ENCODE measurements at places on chromosomes 13 and 19.
A peak's percentile ranks its signal among the peaks of the same experiment; 100 is the strongest.

DNA sequence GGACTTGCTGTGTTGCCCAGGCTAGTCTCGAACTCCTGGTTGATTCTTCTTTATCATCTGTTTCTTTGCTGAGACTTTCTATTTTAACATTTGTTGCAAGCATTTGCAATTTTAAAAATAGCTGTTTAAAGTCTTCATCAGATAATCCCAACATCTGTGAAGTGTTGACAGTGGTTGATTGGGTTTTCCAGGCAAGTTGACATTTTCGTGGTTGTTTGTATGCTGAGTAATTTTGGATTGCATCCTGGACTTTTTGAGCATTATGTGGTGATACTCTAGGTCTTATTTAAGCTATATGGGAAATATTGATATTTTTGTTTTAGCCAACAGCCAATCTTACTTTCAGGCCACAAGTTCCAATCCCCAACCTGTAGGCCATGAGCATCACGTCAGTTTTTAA lies 25.1 kb downstream of the AP1M1 start:
- no peak for DNase-seq

- DNase-seq, result no peak
Observed at GRCh38 chr13:61563645-61564044, 148.0 kb upstream of the PCDH20 start.

DNA sequence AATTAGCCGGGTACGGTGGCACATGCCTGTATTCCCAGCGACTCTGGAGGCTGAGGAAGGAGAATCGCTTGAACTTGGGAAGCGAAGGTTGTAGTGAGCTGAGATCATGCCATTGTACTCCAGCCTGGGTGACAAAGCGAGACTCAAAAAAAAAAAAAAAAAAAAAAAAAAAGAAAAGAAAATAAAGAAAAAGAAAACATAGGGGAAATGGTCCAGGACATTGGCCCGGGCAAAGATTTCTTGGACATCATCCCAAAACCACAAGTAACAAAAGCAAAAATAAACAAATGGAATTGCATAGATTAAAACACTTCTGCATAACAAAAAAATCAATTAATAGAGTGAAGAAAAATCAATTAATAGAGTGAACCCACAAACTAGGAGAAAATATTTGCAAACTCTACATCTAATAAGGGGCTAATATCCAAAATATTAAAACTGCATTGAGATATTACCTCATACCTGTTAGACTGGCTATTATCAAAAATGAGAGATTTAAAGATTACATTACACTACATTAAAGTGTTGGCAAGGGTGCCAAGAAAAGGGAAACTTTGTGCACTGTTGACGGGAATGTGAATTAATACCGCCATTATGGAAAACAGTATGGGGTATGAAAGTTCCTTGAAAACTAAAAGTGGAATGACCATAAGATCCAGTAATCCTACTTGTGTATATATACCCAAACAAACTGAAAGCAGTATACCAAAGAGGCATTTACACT lies 18.5 kb upstream of the ABCC4 start:
- DNase-seq, result no peak

DNA sequence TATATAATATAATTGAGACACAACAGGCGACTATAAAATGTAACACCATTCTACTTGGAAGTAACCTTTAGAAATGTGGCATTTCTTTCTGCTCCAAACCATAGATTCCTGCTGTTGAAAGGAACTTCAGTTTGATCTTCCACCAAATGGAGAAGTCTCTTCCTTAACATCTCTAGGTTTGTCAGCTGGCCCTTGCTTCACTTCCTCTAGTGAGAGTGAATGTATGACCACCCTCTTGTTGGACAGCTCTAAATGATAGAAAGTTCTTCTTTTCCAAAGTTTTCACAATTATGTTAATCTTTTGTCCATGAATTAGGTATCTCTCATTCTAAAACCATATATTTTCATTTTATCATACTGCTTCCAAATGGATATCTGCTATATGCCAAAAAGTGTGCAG lies 13.8 kb upstream of the COG6 start:
- DNase-seq, result no peak

GRCh38 chr13:94999871-95000270 lies 287.5 kb upstream of the SOX21 start:
- no peak for DNase-seq

GRCh38 chr13:35283856-35284255 lies 192.6 kb downstream of the MAB21L1 start:
- DNase-seq, result no peak

- DNase-seq, result no peak
Observed at GRCh38 chr19:7674010-7675005, 2.6 kb upstream of the MCEMP1 start.

DNA sequence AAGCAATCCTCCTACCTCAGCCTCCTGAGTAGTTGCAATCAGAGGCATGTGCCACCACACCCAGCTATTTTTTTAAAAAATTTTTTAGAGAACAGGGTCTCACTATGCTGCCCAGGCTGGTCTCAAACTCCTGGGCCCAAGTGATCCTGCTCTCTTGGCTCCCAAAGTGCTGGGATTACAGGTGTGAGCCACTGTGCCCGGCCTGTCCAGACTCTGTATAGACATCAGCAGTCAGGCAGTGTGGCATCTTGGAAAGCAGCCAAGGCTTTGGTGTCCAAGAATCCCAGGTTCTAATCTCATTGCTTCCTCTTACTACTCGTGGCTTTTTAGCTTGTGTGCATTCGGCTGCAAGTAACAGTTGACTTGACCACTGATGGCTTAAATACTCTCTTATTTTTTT lies 43.4 kb downstream of the BICRA start:
- DNase-seq, result no peak

DNA sequence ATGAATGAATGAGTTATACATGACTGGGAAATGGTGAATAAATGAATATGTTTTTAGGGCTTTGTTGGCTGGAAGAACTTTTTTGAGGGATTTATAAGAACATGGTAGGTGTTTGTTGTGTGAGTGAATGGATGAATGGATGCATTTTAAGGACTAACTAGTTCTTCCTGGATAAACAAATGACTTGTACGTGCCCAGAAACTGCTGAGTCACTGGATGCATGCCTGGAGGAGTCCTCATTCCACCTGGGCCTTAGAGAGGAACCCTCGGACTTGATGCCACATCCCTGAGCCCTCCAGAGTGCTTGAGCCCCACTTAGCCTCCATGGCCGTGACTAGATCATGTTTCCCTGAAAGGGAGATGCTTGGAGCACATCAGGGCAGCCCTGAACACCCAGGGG lies 153.4 kb downstream of the DPF1 start:
- no peak for DNase-seq

- no peak for DNase-seq
Observed at GRCh38 chr13:28744091-28744536, 25.3 kb upstream of the SLC46A3 start.

DNA sequence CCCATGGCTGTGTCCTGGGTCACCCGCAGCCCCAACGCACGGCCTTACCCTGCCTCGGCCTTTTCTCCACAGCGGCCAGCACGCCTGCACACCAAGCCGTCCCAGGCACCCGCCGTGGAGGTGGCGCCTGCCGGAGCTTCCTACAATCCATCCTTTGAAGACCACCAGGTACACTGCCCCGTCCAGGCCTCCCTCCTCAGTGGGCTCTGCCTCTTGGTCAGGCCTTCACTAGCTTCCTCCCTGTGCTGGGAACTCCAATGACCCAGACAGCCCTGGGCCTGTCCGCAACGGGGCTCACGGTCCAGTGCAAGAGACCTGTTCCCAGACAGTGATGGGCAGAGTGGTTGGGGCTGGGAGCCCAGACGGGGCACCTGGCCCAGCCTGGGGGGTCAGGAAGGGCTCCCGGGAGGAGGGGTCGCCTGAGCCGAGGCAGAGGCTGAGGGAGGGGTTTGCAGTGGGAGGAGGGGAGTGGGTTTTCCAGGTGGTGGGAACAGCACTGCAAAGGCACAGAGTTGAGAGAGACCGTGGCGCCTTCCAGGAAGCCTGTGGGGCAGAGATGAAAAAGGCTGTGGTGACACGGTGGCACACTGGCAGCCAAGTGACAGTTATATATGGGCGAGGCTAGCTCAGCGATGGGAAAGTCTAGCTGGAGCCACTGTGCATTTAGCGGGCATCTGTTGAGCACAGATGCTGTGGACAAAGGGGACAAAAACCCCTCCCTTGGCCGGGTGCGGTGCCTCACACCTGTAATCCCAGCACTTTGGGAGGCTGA lies 7.3 kb downstream of the NOP53 start:
- no peak for DNase-seq

DNA sequence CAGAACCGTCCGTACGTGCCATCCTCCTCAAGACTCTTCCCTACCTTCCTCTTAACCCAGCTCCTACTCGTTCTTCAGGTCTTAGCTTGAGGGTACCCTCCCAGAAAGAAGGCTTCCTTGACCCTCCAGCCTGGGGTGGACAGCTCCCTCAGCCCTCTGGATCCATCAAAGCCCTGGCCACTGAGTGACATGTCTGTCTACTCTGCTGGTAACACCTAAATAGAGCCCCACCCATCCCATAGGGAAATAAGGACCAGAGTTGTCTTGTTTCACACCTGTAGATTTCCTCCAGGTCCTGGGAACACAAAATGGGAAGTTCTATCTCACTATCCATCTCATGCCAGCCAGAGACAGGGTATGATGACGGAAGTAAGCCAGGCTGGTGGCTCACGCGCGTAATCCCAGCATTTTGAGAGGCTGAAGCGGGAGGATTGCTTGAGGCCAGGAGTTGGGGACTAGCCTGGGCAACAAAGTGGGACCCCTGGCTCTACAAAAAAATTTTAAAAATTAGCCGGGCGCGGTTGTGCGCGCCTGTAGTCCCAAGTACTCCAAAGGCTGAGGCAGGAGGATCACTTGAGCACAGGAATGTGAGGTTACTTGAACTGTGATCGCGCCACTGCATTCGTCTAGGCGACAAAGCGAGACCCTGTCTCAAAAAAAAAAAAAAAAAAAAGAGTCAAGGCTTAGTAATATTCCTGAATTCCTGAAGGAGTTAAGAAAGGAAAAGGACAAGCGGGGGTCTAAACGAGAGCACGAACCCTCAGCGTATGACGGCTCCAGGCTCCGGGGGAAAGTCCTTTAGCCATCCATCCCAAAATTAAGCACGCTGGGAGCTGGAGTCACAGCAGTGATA lies 566 bp upstream of the CCDC97 start:
- no peak for DNase-seq

DNA sequence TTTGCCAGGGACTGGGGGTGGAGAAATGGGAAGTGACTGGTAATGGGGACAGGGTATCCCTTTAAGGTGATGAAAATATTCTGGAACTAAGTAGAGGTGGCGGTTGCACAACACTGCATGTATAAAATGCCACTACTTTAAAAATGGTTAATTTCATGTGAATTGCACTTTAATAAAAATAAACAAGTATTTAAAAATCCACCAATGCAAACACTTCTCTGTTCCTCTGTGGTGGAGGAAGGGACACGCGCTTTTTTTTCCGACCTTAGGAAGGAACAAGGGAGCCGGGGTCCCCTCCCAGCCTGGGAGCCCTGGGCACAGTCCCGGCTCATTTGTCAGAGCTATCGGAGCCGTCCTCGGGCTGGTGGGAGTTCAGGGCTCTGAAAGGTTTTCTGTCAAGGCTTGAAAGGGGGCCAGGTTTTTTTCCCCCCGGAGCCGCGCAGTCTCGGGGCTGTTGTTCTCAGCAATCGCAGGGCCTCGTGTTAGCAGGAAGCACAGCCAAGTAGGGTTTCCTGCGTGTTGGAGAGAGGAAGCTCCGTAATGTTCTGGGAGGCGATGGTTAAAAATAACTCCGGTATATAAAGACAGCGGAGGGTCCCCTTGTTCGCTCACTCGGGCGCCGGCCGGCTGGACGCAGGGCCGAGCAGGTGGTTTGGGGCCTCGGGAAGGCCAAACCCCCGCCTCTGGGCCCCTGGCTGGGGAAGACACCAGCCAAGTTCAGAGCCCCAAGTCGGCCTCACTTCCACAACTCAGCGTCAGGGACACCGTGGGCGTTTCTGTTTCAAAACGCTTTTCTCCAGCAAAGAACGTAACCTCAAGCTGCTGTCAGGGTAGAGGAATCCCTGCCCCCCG lies 41.2 kb upstream of the KLF2 start:
- peak; percentile 39 for DNase-seq

GRCh38 chr19:15534957-15535864 lies 26.9 kb downstream of the CYP4F22 start:
- DNase-seq, result no peak

DNA sequence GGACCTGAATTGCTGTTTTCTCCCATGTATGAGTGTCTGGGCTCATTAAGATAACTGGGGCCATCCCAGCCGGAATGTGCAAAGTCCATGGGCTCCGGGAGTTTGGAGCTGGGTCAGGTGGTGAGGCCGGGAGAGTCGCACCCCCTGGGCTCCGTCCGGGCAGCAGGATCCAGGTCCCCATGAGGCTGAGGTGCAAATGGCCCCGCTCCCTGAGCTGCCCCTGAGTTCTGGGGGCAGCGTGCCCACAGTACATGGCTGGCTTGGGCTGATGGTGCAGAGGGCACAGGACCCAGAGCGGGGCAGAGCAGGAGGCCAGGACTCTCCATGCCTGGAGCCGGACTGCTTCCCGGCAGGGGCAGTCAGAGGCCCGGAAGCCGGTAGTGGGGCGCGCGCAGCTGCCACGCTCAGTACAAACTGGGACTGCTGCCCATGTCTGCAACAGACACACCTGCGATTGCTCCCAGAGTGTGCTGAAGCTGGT lies 136.0 kb downstream of the KDM4B start:
- DNase-seq, result no peak

- no peak for DNase-seq
Observed at GRCh38 chr19:18264971-18265540, 9.2 kb downstream of the IQCN start.

DNA sequence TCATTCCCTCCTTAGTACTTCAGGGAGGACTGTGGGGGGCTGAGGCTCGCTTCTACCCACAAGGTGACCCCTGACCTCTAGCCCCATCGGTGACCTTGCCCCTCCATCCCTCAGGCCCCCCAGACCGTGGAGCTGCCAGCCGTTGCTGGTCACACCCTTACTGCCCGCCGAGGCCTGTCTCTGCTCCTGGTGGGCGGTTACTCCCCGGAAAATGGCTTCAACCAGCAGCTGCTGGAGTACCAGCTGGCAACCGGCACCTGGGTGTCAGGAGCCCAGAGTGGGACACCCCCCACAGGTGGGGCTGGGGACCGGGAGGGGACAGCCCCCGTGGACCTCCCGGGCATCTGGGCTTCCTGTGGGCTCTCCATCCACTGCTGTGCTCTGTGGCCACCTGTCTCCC lies 31.9 kb downstream of the MEGF8 start:
- no peak for DNase-seq

DNA sequence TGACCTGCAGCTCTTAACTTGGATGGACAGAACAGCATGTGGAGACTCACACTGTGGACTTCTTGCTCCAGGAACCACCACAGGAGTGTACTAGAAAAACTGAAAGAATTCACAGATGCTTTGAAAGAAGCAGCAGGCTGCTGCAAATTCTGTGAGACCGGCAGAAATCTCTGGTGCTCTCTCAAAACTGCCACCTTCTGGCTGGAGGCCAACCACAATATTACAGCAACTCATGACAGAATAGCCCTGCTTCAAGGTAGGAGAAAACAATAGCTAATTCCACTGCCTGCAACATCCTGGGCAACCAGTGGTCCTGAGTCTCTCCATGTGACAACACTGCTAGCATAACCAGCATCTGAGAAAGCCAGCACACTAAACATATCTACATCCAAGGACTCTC lies 26.9 kb downstream of the CDK8 start:
- DNase-seq, result no peak

DNA sequence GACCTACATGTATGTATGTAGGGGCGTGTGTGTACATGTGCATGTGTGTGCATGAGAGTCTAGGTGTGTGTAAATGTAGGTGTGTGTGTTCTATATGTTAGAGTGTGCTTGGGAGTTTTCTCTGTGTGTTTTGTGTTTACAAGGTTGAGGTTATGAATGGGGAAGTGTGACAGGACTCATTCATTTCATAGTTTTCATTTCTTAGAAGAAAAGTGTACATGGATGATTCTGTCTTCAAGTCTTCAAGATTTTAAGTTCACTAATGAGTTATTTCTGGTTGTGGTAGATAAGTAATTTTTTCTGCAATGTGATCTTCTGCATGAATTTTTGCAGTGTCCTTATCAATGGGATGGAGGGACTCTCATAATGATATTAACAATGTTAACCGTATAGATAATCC lies 118.2 kb upstream of the SLC10A2 start:
- DNase-seq, result no peak
